ENCODE measurements at places on chromosomes 7 and 10.

GRCh38 chr10:131822013-131822691 is 78.7 kb upstream of the PPP2R2D start:
- DNase-seq, result no peak

- no peak for DNase-seq
These were observed 27.1 kb upstream of the SEMA3C start for GRCh38 chr7:80945976-80946375.

- DNase-seq, result no peak
These were observed 121.0 kb downstream of the HIP1 start for GRCh38 chr7:75617634-75618234.

DNA sequence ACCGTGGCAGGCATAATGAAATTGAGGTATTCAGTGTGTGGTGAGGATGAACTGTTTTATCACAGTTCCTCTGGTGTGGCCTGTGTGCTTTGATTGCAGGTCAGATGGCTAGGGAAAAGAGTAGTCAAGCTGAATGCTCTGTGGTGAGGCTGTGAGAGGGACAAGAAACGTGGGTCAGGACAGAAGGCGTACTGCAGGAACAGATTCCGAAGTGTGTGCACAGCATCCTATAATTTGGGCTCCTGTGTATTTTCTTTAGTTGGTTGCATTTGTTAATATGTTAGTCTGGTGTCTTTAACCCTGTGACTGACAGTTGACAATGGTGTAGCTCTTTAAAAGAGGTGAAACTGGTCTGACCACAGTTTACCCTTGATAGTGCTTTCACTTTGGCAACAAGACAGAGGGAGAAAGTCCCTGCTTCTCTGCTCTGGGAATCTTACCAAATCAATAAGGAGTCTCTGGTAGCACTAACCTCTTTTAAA is 76.5 kb downstream of the AUTS2 start:
- no peak for DNase-seq

DNA sequence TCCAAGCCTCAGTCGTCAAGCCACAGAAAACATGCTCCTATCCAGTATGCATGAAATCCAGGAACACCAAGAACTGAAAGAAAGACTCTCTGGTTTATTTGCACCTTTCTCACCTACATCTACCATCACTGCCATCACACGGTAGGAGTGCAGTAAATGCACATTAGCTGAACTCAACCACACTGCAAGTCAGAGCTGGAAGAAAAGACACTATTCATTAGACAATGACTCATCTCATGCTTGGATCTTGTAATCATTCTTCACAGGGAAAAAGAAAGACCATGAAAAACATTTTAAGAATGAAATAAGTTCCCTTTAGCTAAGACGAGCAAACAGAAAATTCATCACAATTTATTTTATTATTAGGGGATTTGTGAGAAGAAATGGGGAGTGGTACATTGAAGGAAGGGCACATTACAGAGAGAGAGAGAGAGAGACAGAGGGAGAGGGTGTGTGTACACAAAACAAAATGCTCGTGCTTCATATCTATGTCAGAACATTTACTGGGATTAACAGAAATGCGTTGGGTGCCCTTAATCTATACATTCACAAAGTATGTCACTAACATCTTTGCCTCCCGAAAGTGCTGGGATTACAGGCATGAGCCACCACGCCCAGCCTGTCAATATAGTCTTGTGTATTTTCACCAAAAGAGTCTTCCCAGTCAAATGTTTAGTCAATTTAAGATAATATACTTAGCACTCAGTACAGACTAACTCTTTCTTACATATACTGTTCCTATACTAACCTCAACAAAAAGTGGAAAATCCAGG is 324.9 kb downstream of the PARD3 start:
- no peak for DNase-seq

- DNase-seq, result no peak
These were observed 299.0 kb downstream of the MALRD1 start for GRCh38 chr10:19347621-19348020.

DNA sequence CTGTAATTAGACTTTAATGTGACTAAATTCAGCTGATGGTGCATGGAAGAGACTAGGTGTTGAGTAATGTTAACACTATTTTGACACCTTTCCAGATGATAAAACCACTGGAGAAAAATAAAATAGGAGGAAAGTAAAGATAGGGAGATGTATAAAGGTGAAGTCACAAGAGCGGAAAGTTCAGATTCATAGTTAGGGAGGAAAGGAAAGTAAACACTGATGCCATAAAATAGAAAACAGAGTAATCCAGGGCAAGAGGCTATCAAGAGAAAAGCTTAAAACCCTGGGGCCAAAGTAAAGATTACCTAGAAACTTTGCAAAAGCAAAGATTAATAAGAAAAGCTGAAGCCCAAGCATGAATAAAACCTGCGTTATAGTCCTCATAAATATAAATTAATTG is 62.8 kb downstream of the RAB11FIP2 start:
- DNase-seq, result no peak

- DNase-seq, result no peak
These were observed 24.3 kb downstream of the PLEKHS1 start for GRCh38 chr10:113775686-113776294.
